ENCODE measurements at places on chromosomes 6 and 20.

- H3K4me1 ChIP-seq: no peaks in the 10 kb centered on the region
- no peak overlapping the region for H3K4me3 ChIP-seq
- H3K27me3 ChIP-seq: no peaks in the 10 kb centered on the region
- DNase-seq: no peak
- H3K36me3 ChIP-seq: peaks cover 10% of the 10 kb centered on the region
Measured at GRCh38 chr6:145887969-145888368, 73.4 kb upstream of the FBXO30 start.

DNA sequence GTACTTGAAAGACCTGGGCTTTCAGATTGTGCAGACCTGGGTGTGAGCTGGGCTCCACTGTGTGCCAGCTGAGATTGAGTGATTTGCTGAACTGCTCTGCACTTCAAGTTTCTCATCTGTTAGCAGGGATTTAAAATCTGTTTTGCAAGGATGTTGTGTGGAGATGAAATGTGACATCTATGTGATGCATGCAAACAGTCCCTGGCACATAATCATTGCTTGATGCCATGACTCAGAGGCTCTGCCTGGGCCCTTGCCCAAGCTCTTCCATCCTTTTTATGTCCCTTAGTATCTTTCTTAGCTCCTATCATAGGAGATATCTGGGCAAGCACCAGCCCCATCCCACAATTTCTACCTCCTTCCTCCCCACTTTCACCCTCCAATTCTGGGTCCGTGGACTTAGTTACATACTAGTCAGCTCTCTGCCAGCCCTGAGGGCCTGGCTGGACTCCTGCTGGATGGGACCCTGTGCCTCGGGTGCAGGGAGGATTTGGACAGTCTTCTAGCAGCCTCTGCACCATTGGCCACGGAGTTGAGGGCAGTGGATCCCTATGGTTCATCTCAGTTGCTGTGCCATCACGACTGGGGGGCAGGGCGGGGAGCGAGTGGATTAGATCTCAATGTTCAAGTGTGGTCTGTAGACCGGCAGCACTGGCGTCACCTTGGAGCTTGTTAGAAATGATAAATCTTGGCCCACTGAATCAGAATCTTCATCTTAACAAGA, 103.6 kb downstream of the MAP3K7 start:
- H3K27me3 ChIP-seq: no peaks in the 10 kb centered on the region
- H3K4me3 ChIP-seq: no peak overlapping the region
- no peak overlapping the region for H3K27ac ChIP-seq

GRCh38 chr6:21587961-21588480, 5.5 kb upstream of the SOX4 start:
- no peaks in the 10 kb centered on the region for H3K36me3 ChIP-seq
- peaks cover 4% of the 10 kb centered on the region for H3K27me3 ChIP-seq
- peaks cover 20% of the 10 kb centered on the region for H3K4me1 ChIP-seq

- H3K4me3 ChIP-seq: no peak overlapping the region
- H3K4me1 ChIP-seq: no peaks in the 10 kb centered on the region
- no peaks in the 10 kb centered on the region for H3K36me3 ChIP-seq
Measured at GRCh38 chr6:104613416-104614001, 246.2 kb downstream of the HACE1 start.

DNA sequence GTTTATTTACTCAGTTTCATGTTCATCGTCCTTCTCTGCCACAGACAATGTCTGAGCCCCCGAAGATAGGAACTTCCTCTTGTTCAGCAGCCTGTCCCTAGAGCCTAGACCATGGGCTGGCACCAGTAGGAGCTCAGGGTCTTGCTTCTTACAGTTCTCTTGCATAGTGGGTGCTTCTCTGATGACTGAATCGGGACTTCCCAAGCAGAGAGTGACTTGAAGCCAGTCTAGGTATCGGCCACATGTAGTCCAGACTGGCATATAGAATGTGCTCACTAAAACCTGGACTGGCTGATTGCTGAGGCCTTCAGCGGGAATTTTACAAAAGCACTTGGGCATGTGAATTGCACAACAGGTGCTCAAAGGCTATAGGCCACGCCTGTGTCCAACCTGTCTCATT, 52.0 kb downstream of the PRDM1 start:
- no peak overlapping the region for H3K4me3 ChIP-seq
- peaks cover 18% of the 10 kb centered on the region for H3K4me1 ChIP-seq
- no peak overlapping the region for H3K27ac ChIP-seq
- no peak for DNase-seq
- H3K27me3 ChIP-seq: peaks cover 6% of the 10 kb centered on the region

Data from stimulated activated naive B cell treated with anti-CD40 and anti-IgM and Interleukin-4, amounts not matched to agents 10 μg/mL and 1 μg/mL and 100 μg/mL, for 72 hours (primary cell).